Heart left ventricle (tissue), 16 donors: ENCODE measurements at places on chromosomes 5 and 9. TPM values are rescaled to one million over a fixed set of nuclear protein-coding genes. Genes with fewer than 3 reads are reported as not detected.

Gene CAMK4
- 0.23 TPM for polyA plus RNA-seq

DNA sequence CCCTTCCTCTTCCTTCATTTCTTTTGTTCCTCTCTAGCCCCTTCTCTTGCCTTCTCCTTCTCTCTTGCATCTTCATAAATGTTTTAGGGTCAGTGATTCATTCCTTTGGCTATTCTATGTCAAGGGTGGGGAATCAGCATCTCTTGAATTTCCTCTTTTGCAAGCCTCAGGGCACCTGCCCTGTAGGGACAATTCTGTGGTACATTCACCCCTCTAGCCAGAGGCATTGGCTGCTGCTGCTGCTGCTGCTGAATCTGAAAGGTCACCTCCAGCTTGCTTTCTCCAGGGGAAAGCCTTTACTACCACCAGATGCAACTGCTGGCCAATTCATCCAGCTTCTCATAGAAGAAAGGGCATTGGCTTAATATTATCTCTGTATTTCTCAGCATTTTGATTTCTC, 87.3 kb downstream of the INSYN2B start:
- no peak for DNase-seq
- no peaks in the 10 kb centered on the region for H3K27me3 ChIP-seq
- H3K4me1 ChIP-seq, result peaks cover 3% of the 10 kb centered on the region
- H3K36me3 ChIP-seq, result no peaks in the 10 kb centered on the region
- no peak overlapping the region for H3K27ac ChIP-seq

Gene PCDHA12
- not detected for polyA plus RNA-seq

GRCh38 chr9:98491231-98491651, 217.5 kb downstream of the GABBR2 start:
- H3K27ac ChIP-seq, result no peak overlapping the region
- H3K4me1 ChIP-seq, result no peaks in the 10 kb centered on the region
- no peaks in the 10 kb centered on the region for H3K36me3 ChIP-seq
- no peak for DNase-seq

DNA sequence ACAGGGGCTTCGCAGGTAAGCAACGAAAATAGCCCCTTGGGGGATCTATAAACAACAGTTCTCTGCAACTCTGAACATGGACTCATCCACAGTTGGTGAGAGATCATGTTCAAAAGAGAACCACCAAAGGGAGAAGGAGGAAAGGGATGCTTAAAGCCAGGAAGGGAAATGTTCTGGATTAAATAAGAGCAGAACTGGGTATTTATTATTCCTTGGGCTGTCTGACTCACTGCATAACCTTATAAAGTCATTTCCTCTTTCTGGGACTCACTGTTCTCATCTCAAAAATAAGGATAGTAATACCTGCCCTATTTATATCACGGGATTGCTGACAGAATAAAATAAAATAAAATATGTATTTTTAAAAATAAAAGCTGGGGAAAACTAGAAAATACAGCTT, 11.2 kb upstream of the MARCHF3 start:
- H3K4me3 ChIP-seq, result no peak overlapping the region
- no peak for DNase-seq
- H3K36me3 ChIP-seq, result no peaks in the 10 kb centered on the region
- H3K27me3 ChIP-seq, result no peaks in the 10 kb centered on the region

DNA sequence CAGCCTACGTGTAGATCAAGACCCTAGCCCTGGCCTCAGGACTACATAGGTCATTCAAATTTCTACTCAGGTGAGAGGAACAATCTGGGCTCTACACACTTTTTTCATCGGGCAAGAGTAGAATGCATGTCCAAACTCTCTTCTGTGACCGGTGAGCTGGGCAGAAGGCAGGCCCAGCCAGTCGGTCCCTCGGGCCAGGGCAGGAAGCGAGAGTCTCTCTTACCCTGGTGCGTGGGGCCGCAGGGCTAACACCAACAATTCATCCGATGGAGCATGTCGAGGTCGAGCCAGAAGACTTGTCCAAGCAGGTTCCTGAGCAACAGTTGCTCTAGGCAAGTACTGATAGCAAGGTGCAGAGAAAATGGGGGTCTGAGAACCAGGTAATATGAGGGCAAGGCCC, 88.5 kb downstream of the KLHL3 start:
- no peak overlapping the region for H3K27ac ChIP-seq
- H3K27me3 ChIP-seq, result no peaks in the 10 kb centered on the region
- DNase-seq, result no peak
- H3K36me3 ChIP-seq, result no peaks in the 10 kb centered on the region
- H3K4me3 ChIP-seq, result no peak overlapping the region

DNA sequence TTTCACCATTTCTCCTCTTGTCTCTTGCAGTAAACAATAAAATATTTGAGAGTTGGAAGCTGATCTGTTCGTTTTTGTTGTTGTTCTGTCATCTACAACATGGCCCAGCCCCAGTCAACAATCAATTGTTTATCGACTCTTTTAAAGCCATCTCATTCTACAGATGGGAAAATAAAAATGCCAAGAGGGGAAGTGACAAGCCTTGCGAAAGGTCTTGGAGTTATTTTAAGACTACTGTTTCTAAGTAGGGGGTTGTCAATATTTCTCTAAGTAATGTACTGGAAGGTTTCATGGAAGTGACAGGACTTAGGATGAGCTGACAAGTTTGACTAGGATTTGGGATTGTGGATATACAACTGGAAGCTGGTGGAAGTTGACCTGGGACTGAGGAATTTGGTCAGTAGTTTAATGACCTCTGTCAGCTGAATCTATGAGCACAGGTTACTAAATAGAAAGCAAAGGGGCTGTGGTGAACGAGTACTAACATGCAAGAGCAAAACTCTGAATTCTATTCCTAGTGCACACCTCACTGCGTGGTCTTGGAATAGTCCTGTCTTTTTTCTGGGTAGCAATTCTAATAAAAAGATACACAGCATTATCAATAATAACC, 57.5 kb upstream of the ADRB2 start:
- H3K4me1 ChIP-seq, result no peaks in the 10 kb centered on the region
- H3K27ac ChIP-seq, result no peak overlapping the region
- no peak overlapping the region for H3K4me3 ChIP-seq
- DNase-seq, result no peak

DNA sequence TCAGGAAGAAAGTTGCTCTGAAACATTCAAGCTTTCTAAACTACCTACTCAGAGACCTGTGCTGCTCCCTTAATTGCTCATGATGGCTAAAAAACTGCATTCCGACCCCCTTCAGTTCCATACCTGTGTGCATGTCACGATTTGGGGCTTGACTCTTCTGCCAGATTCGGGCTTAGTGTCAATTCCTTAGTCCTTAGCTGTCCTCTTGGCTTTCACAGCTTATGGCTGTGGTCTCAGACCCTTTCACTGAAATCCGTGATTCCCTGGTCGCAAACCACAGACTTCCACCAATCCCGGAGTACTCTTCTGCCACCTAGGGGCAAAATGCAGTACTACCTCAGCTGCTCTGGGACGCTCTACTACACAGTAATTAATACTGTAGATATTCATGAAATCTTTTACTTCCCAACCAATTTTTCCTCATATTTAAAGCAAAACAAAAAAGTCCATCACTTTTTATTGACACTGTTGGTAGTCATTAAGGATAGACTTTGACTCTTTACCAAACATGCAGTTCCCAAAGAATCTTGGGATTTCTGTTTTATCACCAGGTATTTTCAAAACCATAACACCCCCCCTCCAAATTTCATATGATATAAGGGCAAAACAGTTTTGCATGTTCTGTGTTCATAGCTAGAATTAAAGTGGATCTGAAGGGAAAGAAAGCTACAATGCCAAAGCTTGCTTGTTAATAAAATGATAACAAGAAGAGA, 617.4 kb downstream of the SLCO4C1 start:
- no peak overlapping the region for H3K4me3 ChIP-seq
- H3K36me3 ChIP-seq, result no peaks in the 10 kb centered on the region
- no peaks in the 10 kb centered on the region for H3K4me1 ChIP-seq
- DNase-seq, result no peak
- no peak overlapping the region for H3K27ac ChIP-seq

GRCh38 chr5:123150089-123150488, 61.0 kb downstream of the PRDM6 start:
- H3K27me3 ChIP-seq, result no peaks in the 10 kb centered on the region
- H3K4me3 ChIP-seq, result no peak overlapping the region
- H3K4me1 ChIP-seq, result no peaks in the 10 kb centered on the region
- no peaks in the 10 kb centered on the region for H3K36me3 ChIP-seq

Gene GABRA6
- polyA plus RNA-seq, result not detected

Gene IL3
- not detected for polyA plus RNA-seq
